Activated T-helper 1 cell treated with anti-CD3 and anti-CD28 coated beads, Interleukin-2, amount 50 U/mL, for 16 hours (primary cell): ENCODE measurements at places on chromosomes 6 and 20.
A peak's percentile ranks its signal among the peaks of the same experiment; 100 is the strongest.

- no peak for DNase-seq
Measured at GRCh38 chr20:56411759-56412472, at the start of gene CASS4. TSS of gene CASS4 (plus strand) at chr20:56412260. CDS start at chr20:56412459, 199 bp downstream.

DNA sequence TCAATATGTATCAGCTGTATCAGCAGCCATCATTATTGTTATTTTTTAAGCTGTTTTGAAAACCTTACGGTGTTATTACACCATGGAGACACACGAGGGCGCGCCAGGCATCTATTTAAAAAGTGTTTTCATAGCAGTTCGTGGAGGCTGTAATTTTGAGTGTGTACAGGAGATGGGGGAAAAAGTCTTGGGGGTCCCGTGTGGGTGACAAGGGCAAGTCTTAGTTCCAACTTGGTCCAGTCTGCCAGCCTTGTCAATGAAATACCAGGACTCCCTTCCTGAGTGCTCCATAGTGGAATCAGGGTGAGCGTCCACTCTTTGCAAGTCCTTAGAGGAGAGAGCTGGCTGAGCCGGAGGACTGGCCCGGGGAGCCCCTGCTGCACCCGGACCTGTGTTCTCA, 43.3 kb downstream of the SLC2A10 start:
- peak; percentile 12 for DNase-seq

GRCh38 chr20:1242530-1242929, 16.7 kb downstream of the RAD21L1 start:
- no peak for DNase-seq

DNA sequence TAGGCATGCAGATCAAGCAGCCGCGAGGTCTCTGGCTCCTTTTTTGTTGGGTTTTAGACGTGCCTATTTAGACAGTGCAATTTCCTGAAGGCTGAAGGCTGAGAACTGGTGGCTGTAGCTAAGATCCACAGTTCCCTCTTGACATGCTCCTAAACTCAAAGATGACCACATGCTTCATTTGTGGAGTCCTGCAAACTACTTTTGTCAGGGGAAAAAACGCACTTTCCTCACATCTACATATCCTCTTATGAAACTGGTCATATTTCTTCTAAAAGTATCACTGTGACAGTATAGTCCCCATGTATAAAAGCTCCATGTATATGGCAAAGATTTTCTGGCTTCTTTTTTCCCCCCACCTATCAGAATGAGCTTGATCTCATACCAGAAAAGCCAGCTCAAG, 30.7 kb downstream of the LYRM4 start:
- DNase-seq, result no peak

GRCh38 chr6:147793871-147794643, 285.6 kb downstream of the SAMD5 start:
- DNase-seq, result no peak

DNA sequence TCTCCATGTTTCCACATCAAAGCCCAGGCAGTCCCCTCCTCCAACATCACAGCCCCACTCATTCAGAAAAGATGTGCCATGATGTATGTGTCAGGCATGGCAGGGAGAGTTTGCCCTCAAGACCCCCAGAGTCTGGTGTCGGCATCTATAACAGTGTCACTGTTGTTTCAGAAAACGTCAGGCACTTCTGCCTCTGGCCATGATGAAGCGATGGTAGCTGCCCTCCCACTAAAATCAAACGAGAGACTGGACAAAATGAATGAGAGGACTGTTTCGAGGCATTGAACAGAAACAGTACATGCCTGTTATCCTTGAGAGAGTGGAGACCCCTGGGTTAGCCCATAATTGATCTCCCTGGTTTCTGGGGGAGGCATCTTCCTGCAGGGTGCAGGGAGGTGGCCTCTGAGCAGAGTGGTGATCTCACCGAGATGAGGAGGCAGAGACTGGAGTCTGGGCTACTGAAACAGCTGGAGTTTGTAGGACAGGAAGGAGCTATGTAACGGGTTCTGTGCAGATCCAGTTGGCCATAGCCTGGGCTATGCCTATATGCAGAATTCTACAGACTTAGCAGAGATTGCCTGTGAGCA, 144.5 kb downstream of the SYCP2 start:
- no peak for DNase-seq

DNA sequence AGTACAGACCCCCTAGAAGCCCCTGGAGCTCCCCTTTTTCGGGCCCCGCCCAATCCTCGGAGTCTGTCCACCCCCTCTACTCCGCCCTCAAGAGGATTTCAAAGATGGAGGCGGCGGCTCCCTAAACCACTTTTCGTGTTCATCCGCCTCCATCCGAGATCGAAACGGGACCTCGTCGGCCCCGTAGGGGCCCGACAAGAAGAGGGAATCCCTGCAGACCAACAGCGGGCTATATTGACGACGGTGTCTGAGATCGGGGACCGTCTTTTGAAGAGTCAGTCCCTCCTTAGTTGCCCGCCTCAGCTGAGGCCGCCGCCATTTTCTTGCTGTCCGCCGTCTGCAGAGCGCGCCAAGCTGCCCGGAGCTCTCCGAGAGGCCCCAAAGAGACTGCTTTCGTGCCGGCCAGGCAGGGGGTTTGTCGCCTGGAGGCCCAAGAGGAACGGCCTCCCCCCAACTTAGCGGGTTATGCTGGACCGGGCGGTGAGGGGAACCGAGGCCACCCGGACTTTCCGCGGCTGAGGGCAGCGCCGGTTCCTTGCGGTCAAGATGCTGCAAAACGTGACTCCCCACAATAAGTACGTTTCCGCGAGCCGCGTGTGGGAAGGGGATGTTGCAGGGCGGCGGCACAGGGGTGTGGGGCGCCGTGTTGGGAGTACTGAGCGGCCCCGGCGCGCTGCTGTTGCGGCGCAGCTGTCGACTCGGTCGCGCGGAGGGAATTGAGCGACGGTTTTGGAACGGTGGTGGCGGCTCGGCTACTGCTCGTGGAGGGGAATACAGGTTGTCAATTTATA, 4.2 kb downstream of the BRD2 start:
- peak; percentile 26 for DNase-seq

DNA sequence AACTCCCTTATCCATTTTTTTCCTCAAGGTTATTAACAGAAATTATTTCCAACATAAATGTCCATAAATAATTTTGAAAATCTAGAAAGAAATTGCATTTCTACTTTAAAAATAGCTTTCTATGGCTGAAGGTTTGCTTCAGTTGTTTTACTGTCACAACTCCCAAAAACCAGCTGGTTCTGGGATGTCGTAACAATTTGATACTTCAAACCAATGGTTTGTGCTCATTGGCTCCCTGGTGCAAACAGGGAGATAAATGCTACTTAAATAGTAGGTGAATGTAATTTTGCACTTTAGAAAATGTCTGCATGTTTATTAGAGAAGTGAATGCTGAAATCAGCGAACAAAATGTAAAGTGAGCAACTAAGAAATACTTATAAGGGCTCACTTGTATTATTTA, 31.1 kb downstream of the LAMA2 start:
- DNase-seq, result no peak

DNA sequence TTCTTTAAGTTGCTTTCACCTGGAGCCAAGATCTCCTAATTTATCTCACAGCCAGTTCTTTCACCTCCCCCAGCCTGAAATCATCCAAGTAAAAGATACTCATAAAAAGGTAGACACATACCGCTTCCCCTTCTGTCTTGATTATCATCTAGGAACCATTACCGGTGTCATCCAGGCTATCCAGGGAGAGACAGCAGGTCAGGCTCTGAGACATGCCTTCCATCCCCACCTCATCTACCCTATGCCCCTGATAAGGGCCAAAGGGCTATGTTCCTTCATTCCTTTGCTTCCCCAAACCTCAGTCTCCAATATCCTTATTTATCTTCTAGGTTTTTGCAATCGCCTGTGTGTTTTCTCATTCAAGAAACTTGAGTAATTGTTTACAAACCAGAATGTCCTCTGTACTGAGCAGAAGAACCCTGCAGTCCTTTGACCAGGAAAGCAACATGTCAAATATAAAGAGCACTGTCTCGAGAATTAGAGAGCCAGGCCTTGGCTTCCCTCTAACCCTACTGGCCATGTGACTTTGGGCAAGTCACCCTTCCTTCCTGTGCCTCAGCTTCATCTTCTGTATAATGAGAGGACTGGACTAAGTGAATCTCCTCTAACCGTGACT, 41.0 kb downstream of the TNFRSF21 start:
- no peak for DNase-seq

DNA sequence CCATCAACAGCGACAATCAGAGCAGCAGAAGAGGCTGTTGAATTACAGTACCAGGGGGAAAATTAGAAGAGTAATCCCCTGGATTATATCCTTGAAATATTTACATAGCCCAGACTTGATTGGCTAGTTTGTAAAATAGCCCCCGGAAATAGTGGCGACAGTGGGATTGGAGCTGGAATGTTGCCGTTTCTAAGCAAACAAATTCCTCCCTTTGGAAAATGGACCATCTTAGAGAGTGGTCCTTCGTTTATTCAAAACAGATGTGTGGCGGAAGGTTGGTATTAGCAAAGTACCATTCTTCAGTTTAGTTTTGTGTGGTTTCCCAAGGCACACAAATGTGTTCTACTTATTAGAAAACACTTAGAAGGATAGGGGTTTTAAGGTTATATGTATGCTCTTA, 4.5 kb upstream of the EPB41L2 start:
- no peak for DNase-seq

- peak; percentile 37 for DNase-seq
Measured at GRCh38 chr6:26304797-26305640, 60.0 kb upstream of the BTN3A2 start.

GRCh38 chr20:62797671-62798532, 1.6 kb downstream of the MRGBP start:
- no peak for DNase-seq

DNA sequence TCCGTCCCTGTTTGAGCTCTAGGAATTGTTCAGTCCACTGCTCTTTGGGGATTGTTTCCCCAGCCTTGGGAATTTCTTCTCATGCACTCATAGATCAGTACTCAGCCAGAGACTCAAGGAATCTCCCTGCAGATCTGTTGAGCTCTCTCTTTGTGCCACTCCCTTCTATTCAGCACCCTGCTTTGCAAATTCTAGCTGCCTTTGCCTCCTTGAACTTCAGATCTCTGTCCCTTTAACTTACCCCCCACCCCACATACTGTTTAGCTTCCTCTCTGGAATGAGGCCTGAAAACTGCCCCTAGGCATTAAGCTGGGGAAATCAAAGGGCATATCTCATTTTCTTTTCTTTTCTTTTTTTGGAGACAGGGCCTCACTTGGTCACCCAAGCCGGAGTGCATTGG, 30.5 kb downstream of the QRSL1 start:
- no peak for DNase-seq

GRCh38 chr6:36025932-36026327, 1.5 kb upstream of the SLC26A8 start:
- no peak for DNase-seq

GRCh38 chr6:118012944-118013343, 105.9 kb downstream of the SLC35F1 start:
- DNase-seq, result no peak

- DNase-seq, result no peak
Measured at GRCh38 chr20:5234158-5234557, 82.6 kb downstream of the PROKR2 start.

DNA sequence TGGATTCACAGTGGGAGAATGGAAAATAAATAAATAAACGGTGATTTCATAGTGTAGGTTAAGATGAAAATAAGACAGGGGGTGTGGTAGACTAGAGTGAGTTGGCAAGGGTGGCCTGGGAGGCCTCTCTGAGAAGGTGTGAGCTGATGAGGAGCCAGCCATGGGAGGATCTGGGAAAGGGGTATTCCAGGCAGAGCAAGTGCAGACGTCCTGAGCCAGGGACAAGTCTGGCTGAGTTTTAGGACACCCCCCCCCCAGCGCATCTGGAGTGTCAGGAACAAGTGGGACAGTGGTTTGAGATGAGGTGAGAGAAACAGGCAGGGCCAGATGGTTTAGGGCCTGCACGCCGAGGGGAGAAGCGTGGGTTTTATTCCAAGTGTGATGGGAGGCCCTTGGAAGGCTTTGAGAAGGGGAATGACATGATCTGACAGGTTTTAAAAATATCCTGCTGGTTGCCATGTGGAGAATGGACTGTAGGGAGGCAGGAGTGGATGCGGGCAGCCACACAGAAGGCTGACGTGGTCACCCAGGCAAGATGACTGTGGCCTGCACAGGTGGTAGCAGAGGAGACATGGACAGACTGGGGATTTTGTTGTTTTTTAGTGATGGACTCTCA, 21.1 kb upstream of the CCM2L start:
- DNase-seq, result no peak

GRCh38 chr6:119514345-119514744, 164.8 kb upstream of the MAN1A1 start:
- no peak for DNase-seq

DNA sequence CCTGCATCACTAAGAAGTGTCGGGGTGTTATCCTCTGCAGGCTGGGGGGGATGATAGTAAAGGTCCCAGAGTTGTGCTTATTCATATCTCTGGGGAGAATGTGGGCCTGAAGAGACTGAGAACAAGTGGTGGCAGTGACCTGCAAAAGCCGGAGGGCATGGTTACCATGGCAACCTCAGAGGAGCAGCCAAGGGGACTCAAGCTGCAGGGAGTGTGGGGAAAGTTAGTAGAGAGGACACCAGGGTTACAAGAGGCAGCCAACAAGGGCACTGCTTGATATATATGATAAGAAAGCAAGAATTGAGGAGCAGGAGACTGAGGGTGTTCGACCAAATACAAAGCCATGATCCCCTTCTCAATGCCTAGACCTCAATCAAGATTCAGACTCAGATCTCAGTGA, 46.1 kb downstream of the HLA-F start:
- DNase-seq, result no peak

- no peak for DNase-seq
Measured at GRCh38 chr6:139776041-139776440, 401.6 kb upstream of the CITED2 start.

DNA sequence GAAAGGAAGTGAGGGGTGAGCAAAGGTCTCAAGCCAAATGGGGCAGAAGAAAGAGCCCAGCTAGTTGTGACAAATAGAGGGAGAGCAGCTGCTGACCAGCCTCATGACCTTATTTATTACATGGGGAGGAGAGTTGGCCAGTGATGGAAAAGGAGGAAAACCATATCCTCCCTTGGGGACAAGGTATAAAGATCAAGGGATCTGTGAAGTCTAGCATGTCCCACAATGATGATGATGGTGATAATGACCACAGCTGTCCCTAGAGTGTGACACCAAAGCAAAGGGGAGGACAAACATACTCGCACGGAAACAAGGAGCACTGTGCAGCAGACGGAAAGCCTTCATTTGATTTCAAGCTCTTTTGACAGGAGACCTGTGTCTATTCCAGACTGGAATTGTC, 190.4 kb upstream of the MCHR2 start:
- DNase-seq, result no peak

GRCh38 chr6:84866715-84867114, 102.3 kb upstream of the TBX18 start:
- DNase-seq, result no peak

- DNase-seq, result no peak
Measured at GRCh38 chr6:12009180-12009685, 2.9 kb upstream of the HIVEP1 start.
